CD4-positive, alpha-beta T cell (primary cell): ENCODE measurements at places on chromosomes 5 and 9. TPM values are rescaled to one million over a fixed set of nuclear protein-coding genes. Genes with fewer than 3 reads are reported as not detected.

GRCh38 chr9:33198165-33198564 lies 31.0 kb upstream of the B4GALT1 start:
- DNase-seq: no peak

GRCh38 chr5:78830528-78831046 lies 154.5 kb downstream of the ARSB start:
- DNase-seq: no peak

DNA sequence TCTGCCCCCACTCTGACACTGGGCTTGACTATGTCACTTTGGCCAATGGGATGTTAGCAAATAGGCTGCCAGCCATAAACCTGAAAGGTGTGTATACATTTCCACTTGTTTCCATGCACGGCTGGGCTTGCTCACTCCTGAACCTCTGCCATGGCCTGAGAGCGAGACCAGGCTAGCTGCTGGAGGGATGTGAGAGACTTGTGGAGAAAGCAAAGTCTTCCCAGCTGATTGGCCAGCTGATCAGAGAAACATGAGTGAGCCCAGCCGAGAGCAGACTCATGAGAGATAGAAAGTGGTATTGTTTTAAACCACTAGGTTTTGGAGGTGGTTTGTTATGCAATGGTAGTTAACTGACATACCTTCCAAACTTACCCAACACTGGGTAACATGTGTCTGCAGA lies 13.9 kb downstream of the FAM193B start:
- DNase-seq: no peak

DNA sequence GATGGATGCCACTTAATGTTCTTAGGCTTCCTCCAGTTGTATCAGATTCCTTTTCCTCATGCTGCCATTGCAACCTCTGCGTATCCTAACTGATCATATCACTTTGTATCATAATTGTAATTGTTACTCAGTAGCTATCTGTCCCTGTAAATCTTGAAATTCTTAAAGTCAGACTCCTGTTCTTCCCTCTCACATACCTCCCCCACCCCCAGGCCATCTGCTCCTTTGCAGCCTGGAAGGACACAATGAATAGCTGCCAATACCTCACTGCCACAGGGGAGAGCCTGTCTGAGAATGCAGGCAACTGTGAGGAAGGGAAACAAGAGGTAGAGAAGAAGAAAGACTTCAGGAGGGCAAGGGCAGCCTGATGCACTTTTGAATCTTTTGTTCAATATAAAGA lies 228.5 kb downstream of the ENC1 start:
- DNase-seq: no peak

DNA sequence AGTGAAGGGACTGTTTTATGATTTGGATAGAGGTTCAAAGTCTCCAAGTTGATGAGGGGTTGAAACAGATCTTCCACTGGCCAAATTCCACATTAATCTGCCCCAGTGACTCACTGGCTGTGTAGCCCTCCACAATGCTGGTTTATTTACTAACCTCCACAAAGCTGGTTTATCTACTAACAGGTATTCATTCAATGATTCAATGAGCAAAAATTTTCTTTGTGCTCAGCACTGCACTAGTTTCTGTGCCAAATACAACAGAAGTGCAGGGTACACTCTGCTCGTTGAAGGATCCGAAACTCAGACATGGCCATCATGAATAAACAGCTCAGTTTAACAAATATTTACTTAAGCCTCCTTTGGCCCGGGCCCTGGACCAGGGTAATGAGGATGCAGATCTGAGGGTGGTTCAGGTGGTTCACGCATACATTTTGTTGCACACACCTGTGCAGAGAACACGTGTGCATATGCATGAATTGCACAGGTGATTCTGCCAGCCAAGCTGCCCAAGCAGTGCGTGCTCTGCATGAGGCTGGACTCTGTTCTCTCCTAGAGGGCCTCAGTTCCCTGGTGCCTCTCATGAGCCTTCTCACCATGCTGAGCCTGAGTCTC lies 71.0 kb downstream of the SH3PXD2B start:
- DNase-seq: no peak

GRCh38 chr5:146048994-146049703 lies 56.2 kb downstream of the PLAC8L1 start:
- no peak for DNase-seq

DNA sequence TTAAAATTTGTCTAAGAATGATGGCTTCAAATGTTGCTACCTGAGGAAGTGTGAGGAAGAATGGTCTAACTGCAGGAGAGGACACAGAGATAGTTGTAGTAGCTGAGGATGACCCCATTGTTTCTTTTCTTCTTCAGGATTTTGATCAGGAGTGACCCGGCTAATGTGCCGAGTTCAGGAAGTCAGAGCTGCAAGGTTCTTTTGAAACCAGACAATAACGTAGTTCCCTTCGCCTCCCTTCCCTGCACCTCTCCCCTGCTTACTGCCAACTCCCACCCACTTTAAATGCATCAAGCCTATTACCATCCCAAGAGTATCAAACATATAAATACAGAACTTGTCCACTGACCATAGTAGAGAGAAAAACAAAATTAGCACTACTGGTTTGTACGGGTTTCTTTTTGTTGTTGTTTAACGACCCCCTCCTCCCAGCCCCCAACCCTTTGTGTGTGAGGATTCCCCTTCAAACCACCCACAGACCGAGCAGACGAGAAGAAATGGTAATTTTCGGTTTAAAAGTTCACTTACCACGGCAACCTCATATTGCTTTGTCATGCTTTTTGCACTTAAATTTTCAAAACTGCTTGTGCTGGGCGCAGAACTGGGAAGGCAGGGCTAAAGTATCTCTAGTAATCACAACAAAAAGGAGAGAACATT lies 23.5 kb upstream of the ELAVL2 start:
- DNase-seq: no peak

- DNase-seq: no peak
Measured at GRCh38 chr5:14908172-14908571, 36.6 kb upstream of the ANKH start.

DNA sequence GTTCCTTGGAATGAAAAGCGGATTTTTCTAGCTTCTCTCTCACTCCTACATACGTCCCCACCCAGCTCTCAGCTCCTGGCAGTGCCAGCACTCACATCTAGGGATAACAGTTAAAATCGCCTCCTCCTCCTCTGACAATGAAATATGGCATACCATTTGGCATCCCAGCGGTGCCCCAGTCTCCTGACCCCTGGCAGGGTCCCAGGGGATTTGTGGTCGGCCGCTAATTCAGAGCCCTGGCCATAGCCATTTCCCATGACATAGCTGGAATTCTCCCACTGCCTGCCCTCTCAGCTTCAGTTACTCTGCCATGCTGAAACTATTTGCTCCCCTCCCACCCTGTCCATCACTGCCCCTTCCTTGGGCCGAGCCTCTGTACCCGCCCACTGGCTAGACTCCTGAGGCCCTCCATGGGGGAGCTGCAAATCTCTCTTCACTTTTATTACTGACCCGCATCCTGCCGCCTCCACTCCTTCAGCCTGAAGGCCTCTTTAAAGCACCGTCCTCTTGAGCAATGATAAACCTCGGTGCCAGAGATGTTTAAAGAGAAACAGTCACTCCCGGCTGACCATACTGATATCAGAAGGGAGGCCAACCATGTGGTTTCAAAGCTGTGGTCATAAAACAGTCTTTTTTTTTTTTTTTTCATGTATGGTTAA lies 139.8 kb downstream of the SLIT3 start:
- DNase-seq: no peak

- DNase-seq: no peak
Measured at GRCh38 chr5:68251804-68252522, 36.4 kb downstream of the PIK3R1 start.

GRCh38 chr5:97627272-97627671 lies 444.2 kb upstream of the RIOK2 start:
- no peak for DNase-seq

DNA sequence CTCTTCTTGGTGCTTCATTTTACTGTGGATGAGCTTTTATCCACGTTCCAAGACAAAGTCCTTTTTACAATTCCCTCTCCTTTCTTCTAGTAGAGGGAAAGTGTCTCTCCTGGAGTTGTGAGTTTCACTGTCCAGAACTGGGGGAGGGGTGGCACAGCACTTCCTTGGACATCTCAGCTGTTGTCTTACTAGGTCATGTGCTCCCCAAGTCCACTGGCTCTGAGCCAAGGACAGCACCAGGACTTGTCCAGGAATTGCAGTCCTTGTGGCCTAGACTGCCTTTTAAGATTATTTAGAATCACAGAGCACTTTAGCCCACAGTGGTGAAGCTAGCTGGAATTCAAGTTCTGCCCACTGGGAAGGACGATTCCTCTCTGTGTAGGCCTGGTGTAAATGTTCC lies 700.2 kb upstream of the PTPRD start:
- DNase-seq: no peak

- no peak for DNase-seq
Measured at GRCh38 chr5:128596071-128596470, 58.0 kb upstream of the FBN2 start.

- DNase-seq: no peak
Measured at GRCh38 chr5:138369261-138369660, 16.8 kb downstream of the KDM3B start.

DNA sequence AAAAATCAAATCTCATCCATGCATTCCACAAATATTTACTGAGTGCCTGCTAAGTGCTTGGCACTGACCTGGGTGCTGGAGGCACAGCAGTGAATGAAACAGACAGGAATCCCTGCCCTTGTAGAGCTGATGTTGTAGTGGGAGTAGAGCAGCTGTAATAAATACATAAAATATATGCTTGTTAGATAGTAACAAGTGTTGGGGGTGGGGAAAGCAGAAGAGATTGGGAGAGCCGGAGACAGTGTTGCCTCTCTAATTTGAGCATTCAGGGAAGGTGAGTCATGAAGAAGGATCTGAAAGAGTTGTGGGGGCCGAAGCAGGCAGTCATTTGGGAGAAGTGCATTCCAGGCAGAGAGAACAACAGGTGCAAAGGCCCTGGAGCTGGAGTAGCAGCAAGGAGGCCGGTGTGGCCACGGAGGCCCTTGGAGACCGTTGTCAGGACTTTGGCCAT lies 97.9 kb downstream of the ZNF618 start:
- DNase-seq: no peak

DNA sequence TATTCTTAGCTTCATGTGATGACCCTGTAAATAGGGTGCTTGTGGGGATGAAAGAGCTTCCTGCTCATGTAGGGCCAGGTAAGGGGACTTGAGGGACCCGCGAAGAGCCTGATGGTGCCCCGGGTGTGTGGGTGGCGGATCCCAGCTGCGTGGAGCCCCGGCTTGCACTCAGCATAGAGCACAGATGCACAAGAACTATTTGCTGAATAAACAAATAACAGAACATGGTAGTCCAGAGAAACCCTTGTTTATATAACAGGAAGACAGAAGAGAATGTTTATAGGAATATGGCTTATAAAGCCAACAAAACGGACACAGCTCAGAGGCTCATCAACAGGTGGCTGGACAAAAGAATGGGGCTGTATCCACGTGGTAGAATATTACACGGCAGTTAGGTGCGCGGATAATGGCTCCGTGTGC lies 106.9 kb upstream of the COL5A1 start:
- no peak for DNase-seq

GRCh38 chr9:134283111-134283515 lies 43.1 kb upstream of the RXRA start:
- DNase-seq: no peak

GRCh38 chr5:79857714-79858409 lies 133.2 kb downstream of the MTX3 start:
- peak; percentile 82 for DNase-seq

DNA sequence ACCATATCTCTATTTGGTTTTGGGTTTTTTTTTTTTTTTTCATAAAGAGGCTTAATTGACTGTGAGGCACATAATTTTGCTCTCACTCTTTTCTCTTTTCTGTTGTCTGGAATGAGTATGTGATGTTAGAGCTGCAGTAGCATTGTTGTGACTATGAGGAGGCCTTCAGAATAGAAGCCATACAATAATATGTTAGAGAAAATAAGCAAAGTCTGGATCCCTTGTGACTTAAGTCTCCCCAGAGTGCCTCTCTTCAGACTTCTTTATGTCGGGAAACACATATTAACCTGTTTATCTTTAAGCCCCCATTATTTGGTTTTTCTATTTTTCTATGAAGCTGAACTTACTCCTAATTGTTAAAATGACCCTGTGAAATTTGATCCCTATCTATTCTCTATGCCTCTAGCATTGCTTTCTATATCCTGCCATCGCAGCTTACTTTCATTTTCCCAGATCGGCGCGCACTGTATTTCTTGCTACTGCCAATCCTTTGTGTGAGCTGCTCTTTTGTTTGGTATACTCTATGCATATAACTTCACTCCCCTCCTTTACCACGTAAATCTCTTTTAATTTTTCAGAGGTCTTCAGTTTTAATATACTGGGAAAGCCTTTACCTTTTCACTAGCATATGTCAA lies 372.5 kb upstream of the KCNN2 start:
- no peak for DNase-seq

DNA sequence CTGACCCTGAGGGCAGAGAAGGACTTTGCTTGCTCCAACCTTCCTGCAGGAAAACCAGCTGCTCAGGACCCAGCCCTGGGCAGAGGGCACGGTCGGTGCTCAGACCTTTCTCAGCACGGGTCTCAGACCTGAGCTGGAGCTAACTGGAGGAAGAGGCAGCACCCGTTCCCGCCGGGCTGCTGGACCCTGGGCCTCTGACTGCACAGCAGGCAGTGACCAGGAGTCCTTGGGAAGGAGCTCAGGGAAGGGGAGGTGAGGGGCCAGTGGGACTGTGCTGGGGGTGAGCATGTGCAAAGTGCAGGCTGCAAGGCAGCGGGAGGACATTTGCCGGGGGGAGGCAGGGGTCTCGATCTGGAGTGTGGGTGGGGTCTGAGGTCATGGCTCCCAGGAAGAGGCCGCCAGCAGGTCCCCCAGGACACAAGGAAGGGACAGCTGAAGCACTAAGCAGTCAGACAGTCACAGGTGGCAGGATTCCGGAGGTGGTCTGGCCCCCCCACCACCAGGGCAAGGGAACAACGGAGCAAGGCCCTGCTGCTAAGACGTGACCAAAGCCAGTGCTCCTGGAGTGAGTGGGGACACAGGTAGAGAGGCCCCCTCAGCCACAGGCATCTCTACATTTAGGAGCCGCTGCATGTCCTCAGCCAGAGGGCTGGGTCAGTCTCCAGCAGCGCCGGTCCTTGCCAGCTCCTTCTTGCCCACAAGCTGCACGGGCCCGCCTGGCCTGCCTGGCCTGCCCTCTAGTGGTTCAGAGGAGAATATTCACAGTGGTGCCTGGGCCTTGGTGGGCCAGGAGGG lies 4.8 kb upstream of the DPM2 start:
- peak; percentile 75 for DNase-seq

MLLT3 gene
- total RNA-seq: 60.6 TPM

DND1 gene
- total RNA-seq: 2.1 TPM

DBH gene
- total RNA-seq: 1.8 TPM

SLC45A2 gene
- total RNA-seq: not detected

C9 gene
- not detected for total RNA-seq

S100Z gene
- 0.22 TPM for total RNA-seq

KCNMB1 gene
- 0.06 TPM for total RNA-seq

CTXN3 gene
- not detected for total RNA-seq
